ENCODE measurements at places on chromosomes 6 and 20.

DNA sequence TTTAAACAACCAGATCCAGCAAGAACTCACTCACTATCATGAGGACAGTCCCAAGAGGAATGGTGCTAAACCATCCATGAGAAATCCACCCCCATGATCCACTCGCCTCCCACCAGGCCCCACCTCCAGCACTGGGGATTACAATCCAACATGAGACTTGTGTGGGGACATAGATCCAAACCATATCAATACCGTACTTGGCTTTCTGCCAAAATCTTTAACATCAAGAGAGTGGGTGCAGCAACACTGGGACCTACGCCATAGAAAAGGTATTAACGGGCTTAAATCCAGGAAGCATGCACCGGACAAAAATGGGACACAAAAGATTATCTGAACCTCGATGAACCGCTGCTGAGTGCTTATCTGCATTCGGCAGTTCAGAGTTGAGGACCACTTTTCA lies 322.3 kb upstream of the ARID1B start:
- no peak for DNase-seq

GRCh38 chr20:1930165-1930564 lies 35.0 kb downstream of the SIRPA start:
- no peak for DNase-seq

DNA sequence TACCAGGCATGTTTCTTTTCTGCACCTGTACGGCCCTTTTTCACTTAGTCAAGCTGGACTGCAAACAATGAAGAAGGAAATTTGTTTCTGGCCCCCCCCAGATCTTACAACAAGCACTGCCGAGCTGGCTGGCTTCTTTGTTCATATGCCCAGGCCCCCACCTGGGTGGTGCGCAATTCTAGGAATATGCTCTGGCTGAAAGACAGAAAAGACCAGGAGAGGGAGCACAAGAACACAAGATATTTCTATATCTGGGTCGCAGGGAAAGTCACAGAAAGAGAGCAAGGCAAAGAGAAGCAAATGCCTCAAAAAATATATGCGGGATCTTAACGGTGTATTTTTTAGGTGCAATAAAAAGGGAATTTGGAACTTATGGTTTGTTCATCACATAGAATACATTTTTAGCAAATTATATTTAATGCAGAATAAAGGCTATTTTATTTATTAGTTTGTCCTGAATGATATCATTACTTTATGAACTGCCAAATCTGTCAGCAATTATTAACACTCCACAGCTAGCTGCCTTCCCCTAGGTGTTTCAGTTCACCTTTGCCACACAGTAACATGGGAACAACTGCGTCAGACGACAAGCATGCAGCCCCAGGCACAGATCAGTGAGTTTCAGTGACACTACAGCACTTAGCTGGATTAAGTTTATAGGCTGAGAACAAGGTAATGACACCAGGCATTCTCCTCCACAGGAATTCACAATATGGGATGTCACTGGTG lies 76.5 kb downstream of the GJA10 start:
- no peak for DNase-seq

DNA sequence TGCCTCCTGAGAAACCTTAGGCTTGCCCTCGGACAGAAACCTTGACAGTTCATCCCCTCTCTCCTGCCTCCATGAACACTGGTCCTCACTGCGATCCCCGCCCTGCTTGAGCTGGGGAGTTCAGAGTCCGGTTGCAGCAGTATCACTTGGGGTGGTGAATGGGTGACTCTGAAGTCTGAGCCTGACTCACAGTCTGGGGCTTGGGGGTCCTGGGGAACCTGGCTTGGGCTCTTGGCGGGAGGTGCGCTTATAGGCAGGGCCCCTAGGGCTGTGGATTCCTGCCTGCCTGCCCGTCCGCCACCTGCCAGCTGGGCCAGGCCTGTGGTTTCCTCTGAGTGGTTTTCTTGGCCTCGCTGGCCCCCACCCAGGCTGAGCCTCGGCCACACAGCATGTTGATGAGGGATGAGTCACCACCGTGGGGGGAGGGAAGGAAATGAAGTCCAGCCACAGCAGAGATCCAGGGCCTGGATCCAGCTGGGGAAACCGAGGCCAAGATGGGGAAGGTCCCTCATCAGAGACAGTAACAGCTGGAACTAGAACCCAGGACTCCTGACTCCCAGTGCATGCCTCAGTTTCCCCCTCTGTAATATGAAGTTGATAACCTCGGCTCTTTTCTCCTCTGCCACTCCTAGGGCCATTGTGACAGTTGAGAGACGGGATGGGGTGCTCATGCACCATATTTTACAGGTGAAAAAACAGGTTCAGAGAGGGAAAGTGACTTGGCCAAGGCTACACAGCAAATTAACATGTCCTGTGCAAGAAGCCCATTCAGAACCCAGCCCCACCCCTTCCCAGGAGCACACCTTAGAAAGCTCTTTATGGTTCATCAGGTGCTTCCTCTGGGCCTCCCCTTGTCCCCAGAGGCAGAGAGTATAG lies 9.2 kb downstream of the FOXS1 start:
- peak; percentile 68 for DNase-seq

- DNase-seq: no peak
These were observed 289.3 kb downstream of the FARS2 start for GRCh38 chr6:5550631-5551030.

DNA sequence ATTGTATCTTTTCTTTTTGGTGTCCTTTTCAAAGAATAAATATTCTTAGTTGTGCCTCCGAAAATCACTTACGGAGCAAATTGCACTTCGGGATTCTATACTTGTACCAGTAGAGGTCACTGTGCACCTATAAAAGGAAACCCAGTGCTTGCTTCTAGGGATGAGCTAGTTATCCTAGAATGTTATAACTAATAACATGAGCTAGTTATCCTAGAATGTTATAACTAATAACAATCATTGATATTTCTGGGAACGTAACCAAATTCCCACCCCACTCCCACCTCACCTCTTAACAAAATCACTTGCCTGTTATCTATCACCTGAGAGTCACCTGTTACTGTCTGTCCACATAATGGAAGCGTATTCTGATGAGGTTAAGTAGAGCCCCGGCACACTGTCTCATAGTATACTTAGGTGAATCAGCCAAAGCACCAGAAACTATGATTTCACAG lies 126.9 kb upstream of the TIAM2 start:
- DNase-seq: no peak

DNA sequence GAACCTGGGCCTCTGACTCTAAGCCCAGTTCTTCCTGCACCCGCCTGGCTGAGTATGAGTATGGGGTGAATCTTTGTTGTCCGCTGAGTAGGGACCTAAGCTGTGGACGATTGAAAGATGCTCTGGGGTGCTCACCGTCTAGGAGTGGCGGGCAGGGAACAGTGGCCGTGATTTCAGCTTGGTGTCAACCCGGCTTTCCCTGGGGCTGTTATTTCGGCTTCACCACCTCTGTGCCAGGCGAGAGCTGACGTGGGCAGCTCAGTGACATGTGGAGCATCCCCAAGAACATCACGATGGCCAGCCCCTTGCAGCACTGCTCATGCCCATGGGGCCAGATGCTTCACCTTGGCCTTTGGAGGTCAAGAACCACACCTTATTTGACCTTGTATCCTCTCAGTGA lies 102.6 kb downstream of the TOX2 start:
- DNase-seq: no peak

- DNase-seq: no peak
These were observed 366.1 kb upstream of the SOX4 start for GRCh38 chr6:21227486-21227885.
